ENCODE measurements at places on chromosomes 4 and X. TPM values are rescaled to one million over a fixed set of nuclear protein-coding genes. Genes with fewer than 3 reads are reported as not detected.
A peak's percentile ranks its signal among the peaks of the same experiment; 100 is the strongest.

DNA sequence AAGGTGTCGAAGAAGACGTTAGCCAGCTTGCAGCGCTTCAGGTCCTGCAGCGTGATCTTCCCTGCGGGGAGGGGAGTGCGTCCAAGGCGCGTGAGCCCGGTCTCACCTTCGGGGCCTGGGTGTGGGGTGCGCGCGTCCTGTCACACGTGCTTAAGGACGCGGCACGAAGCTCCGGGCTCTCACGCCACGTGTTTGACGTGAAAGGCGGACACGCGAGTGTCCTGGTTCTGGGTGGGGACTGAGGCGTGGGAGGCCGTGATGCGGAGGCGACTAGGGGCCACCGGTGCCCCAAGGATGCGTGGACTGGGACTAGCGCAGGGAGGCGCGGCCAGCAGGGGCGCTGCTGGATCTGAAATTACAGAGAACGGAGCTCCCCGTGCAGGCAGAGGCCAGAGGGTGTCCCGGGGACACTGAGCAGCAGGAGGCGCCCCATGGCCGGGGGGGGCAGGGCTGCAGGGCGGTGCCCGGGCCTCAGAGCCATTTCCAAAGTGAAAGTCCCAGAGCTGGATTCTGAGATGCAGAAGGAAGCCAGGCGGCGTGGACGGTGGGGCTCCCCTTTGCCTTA is 20.3 kb upstream of the GTPBP6 start:
- DNase-seq: no peak

DNA sequence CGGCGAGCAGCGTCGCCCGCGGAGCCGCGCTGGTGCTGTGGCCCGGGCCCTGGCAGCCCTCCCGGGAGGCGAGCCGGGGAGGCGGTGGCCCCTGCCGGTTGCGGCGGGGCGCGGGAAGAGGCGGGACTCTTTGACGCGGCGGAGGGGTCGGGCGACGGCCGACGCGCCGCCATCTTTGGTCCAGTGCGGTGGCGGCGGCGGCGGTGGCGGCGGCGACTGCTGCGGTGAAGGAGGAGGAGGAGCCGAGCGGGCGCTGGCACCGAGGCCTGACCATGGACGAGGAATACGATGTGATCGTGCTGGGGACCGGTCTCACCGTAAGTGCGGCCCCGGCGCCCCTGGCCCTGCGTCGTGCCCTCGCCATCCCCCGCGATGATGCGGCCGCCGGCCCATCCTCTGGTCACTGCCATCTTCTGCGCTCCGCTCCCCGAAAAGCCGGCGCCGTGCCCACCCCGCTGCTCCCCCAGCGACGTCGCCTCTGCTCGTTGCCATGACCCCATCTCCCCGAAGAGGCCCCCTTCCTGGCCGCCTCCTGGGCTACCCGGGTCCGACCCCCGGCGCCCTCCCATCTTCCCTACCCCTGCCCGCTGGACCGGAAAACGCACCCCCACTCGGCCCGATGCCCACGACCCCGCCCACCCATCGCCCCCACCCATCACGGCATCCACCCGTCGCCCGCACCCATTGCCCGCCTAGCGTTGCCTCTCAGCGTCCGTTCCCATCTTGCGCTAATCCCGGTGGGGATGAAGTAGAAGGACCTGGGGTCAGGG is at the start of gene GDI1:
TSS of gene GDI1 (plus strand) at position 172 of the 770 bp plus-strand sequence. CDS start at position 273, 101 bp downstream.
- peak; percentile 57 for DNase-seq

DNA sequence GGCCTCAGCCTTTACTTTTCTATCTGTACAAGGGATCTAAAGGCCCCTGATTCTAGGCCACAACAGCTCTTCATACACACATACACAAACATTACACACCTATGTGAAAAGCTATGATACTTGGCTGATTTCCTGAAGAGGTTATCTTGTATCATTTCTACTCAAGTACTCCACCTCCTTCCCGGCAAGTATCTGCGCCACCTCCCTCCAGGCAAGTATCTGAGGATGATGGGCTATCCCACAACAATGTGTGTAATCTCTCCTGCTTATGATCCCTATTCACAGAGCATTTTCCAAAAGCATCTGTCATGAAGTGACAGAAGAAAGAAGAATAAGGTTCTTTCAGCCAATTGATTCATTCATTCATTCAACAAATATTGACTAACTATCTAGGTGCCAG is 36.8 kb downstream of the AFAP1 start:
- DNase-seq: no peak

Gene THAP6
- 20.3 TPM for total RNA-seq

DNA sequence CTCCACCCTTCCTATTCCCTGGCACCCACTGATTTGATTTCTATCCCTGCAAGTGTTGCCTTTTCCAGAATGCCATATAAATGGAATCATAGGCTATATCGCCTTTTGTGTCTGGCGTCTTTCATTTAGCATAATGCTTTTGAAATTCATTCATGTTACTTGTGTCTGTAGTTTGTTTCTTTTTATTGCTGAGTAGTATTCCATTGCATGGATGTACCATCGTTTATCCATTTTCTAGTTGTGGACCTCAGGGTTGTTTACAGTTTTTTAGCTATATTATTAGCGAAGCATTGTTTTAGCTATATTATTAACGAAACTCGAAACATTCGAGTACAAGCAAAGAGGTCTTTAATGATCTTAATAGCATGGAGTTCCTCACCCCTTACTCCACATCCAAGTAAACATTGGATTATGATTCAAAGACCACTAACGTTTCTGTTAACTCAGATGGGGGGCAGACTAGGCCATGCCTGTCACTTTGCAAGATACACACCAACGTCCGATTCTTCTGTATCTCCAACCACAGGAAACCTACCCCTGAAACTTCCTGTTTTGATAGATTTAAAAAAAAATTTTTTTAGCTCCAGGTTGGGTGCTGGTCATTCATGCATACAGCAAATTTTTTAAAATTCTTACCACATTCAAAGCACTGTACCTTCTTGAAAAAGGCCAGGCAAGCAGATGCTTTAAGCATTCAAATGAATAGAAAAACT is 1.1 kb downstream of the DCK start:
- DNase-seq: no peak

- DNase-seq: no peak
Observed at GRCh38 chr4:157791236-157791635, 381.6 kb downstream of the GASK1B start.

DNA sequence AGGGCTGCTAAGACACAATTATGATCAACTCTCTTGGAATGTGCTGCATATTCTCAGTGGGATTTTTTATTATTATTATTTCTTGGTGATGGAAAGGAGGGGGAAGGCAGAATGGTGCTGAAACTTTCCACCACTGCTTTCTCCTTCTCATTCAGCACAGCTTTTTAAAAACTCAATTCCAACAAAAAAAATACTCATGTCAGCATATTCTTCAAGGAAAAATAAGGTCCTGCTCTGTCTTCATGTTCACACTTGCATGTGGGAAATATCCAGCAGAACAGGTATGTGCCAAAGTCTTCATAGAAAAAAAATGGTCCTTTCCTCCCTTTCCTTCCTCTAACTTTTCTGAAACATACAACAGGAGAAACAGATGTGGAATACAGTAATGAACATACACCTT is 144.0 kb upstream of the ADAMTS3 start:
- no peak for DNase-seq

GRCh38 chrX:96763608-96764007 is 79.0 kb downstream of the DIAPH2 start:
- DNase-seq: no peak

GRCh38 chrX:78693012-78693411 is 33.9 kb upstream of the RTL3 start:
- DNase-seq: no peak

DNA sequence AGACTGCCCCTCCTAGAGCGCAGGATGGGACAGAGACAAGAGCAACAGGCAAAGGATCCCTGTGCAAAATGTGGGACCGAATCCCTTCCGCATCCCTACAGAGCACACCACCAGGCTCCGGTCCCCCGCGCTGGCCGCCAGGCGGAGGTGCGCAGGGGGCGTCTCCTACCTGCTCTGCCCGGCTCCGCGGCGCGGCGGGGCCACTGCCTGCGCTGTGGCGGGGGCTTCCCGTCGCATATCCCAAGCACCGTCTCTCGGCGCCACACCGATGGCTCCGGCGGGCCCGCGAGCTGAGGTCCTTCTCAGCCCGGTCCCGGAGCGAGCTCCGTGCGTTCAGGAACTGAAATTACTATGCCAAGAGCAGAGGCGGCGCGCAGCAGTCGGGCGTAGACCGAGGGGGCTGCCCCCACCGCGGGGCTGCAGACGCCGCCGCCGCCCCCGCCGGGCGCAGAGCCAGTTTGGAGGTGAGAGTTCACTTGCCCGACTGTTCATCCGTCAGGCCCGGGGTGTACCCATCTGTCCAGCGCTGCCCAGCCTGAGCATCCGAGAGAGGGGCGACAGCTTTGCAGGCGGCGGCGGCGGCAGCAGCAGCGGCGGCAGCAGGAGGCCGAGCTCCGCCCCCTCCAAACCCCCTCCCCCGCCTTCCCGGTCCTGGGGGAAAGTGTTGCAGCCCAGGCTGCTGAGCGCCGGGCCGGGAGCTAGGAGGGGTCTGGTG is at the start of gene GPRIN3:
TSS of gene GPRIN3 (minus strand) at position 355 of the 715 bp plus-strand sequence. CDS start 57,690 bp downstream, outside the sequence.
- DNase-seq: no peak

- peak; percentile 6 for DNase-seq
Observed at GRCh38 chr4:42786350-42787078, 106.0 kb upstream of the GRXCR1 start.

DNA sequence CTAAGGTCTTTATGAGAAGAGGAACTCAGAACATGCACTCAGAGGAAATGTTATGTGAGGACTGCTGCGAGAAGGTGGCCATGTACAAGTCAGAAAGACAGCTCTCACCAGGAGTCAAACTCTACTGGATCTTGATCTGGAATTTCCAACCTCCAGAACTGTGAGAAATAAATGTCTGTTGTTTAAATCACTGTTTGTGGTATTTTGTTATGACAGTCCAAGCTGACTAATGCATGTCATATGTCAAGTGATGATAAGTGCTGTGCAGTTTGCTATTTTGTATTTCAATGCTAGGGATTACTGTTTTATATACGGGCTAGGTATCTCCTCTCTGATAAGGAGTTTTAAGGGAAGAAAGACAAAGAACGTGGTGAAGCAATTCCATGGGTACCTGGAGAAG is 162.3 kb downstream of the CPEB2 start:
- no peak for DNase-seq

DNA sequence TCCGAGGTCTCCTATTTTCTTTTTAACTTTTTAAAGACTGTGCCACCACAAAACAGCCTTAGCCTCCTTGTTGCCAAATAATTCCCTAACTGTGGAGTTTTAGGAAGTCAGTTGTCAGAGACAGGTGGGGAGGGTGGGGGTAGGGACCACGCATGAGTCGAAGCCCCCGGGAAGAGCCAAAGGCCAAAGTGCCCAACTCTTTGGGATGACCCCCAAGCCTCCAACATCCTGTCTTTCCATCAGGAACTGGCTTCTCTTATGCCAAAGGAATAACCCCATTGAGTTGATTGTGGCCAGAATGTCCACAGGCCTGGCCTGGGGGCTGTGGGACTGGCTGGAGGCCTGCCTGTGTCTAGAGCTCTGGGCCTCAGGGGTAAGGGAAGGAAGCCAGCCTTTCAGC is 5.8 kb downstream of the PRRG3 start:
- no peak for DNase-seq

All from SJCRH30 (cell line).